ENCODE measurements at places on chromosomes 1 and 21. TPM values are rescaled to one million over a fixed set of nuclear protein-coding genes. Genes with fewer than 3 reads are reported as not detected.

DNA sequence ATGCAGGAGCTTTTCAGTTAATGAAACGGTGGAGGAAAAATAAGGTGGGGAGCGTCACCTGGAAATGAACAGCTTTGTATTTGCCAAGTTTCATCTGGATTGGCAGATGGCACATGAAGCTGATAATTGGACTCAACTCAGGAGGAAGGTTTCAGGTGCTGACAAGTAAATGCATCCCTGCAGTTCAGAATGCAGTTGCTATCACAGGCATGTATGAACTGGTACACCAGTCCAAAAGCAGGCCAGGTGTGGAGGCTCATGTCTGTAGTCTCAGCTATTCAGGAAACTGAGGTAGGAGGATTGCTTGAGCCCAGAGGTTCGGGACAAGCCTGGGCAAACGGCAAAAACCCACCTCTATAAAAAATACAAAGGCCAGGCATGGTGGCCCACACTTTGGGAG lies 15.5 kb downstream of the DEGS1 start:
- no peak overlapping the region for H3K27ac ChIP-seq
- no peak for DNase-seq
- H3K27me3 ChIP-seq: no peaks in the 10 kb centered on the region
- H3K4me1 ChIP-seq: no peaks in the 10 kb centered on the region
- H3K4me3 ChIP-seq: no peak overlapping the region

GRCh38 chr1:165354739-165355138 lies 1.8 kb downstream of the LMX1A start:
- H3K36me3 ChIP-seq: no peaks in the 10 kb centered on the region
- no peak overlapping the region for H3K27ac ChIP-seq
- no peaks in the 10 kb centered on the region for H3K27me3 ChIP-seq
- DNase-seq: no peak

GRCh38 chr1:162136760-162137159 lies 67.3 kb downstream of the NOS1AP start:
- no peak for DNase-seq
- H3K27me3 ChIP-seq: no peaks in the 10 kb centered on the region
- no peak overlapping the region for H3K27ac ChIP-seq
- no peaks in the 10 kb centered on the region for H3K36me3 ChIP-seq

DNA sequence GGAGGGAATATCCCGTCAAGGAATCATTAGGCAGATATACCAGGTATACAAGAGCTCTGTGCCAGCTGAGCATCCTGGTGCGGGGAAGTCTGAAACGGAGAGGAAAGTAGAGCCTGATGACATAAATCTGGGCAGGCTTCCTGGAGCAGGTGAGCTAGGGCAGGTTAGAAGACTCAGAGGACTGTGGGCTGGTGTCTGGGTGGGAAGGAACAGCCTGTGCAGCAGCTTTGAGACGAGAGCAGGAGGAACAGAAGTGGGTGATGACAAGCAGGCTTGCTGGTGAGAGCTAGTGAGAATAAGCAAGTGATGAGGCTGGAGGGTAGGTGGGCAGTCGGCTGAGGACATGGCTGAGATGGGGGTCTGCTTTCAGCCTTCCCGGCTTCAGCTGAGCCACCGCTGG lies 6.7 kb downstream of the CELSR2 start:
- no peak for DNase-seq
- no peak overlapping the region for H3K4me3 ChIP-seq
- H3K4me1 ChIP-seq: no peaks in the 10 kb centered on the region
- H3K36me3 ChIP-seq: no peaks in the 10 kb centered on the region
- no peaks in the 10 kb centered on the region for H3K27me3 ChIP-seq
- H3K27ac ChIP-seq: no peak overlapping the region

GRCh38 chr1:174032671-174033222 lies 10.6 kb upstream of the RC3H1 start:
- no peak overlapping the region for H3K27ac ChIP-seq
- no peaks in the 10 kb centered on the region for H3K4me1 ChIP-seq
- no peaks in the 10 kb centered on the region for H3K27me3 ChIP-seq
- H3K36me3 ChIP-seq: no peaks in the 10 kb centered on the region

DNA sequence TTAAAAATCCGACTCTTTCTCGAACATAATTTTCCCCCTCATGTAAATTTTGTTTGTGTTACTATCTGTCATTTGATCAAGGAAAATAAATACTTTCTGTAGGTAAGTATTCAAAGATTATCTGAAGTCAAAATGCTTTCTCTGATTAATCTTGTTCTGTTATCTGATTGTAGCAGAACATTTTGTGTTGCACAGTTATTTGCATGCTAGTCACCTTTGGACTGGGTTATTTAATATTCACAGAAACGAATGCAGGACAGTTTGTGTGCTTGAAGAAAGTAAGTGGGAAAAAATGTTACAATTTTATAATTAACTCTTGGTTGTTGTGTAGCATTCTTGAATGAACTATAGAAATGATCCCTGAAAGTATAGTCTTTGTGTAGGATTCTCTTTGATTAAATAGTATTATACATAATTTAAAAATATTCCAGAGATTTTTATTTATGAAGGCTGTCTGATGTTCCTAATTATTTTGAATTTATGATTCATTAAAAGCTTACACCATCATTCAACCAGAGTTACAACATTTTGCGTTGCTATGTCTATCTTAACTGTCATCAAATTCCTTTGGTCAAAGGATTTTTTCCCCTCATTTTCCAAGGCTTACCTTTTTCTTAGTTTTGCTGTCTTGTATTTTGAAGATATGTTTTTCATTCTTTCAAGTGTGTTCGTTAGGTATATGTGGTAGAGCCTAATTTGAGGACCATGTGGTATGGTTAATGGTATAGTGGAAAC lies 176.6 kb downstream of the GIPC2 start:
- DNase-seq: no peak
- no peak overlapping the region for H3K4me3 ChIP-seq
- H3K36me3 ChIP-seq: no peaks in the 10 kb centered on the region
- H3K27me3 ChIP-seq: no peaks in the 10 kb centered on the region

DNA sequence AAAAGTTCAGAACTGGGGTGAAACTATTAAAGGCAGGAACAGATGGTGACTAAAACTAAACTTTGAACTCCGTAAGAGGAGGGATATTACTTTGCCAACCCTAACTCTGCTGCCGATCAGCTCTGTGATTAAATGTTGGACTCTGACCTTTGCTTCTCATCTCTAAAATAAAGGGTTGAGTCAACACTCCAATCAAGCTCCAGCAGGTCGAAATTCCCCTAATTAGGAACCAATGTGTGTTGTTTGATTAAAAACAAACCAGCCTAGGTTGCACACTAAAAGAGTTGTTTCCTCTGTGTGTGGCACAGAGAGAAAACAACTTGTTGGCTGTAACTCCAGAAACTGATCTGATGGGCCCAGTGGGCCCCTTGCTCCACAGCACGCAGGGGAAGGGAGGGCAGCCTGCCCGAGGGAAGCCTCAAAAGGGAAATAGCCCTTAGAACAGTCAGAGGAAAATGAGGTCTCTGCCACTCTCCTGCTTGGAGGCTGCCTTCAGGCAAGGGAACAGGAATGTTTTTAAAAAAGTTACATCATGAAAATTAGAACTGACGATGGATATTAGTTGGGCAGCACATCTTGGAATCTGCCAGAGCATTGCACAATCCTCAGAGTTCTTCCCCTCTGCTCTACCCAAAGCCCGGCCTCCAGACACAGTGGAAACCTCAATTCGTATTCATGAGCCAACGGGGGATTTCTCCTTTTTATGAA lies 69.3 kb downstream of the KCTD3 start:
- no peak overlapping the region for H3K4me3 ChIP-seq
- H3K27me3 ChIP-seq: no peaks in the 10 kb centered on the region
- peak overlapping the region; percentile 24 for H3K27ac ChIP-seq

- no peaks in the 10 kb centered on the region for H3K27me3 ChIP-seq
- DNase-seq: no peak
- H3K27ac ChIP-seq: no peak overlapping the region
- no peak overlapping the region for H3K4me3 ChIP-seq
Observed at GRCh38 chr21:42105476-42106315, 34.6 kb downstream of the UMODL1 start.

The LRRC53 gene
- not detected for total RNA-seq

DNA sequence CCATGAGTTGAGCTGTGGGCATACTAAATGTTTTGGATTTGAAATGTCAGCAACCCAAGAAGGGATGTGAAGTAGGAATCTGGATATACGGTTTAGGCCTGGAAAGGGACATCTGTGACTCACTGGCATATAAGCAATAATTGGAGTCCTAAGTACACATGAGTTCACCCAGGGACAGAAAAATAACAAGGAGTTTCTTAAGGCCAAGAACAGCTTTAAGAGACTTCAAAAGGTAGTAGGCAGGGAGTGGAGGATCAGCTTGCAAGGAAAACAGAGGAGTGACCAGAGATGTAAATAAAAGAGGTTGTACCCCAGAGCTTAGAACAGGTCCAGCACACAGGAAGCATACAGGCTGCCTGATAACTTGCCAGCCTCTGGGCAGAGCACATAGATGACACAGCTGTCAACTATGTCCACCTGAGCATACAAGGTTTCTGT lies 28.1 kb downstream of the TMEM50B start:
- no peaks in the 10 kb centered on the region for H3K36me3 ChIP-seq
- H3K4me1 ChIP-seq: no peaks in the 10 kb centered on the region
- H3K4me3 ChIP-seq: no peak overlapping the region
- no peak overlapping the region for H3K27ac ChIP-seq
- DNase-seq: no peak
- H3K27me3 ChIP-seq: no peaks in the 10 kb centered on the region

The ASB17 gene
- total RNA-seq: not detected

GRCh38 chr1:8266436-8267165 lies 51.3 kb upstream of the SLC45A1 start:
- no peak for DNase-seq
- H3K4me3 ChIP-seq: no peak overlapping the region
- no peaks in the 10 kb centered on the region for H3K36me3 ChIP-seq
- no peaks in the 10 kb centered on the region for H3K4me1 ChIP-seq

GRCh38 chr1:32197074-32197473 lies 3.3 kb upstream of the CCDC28B start:
- peaks cover 12% of the 10 kb centered on the region for H3K4me1 ChIP-seq
- no peak for DNase-seq
- H3K36me3 ChIP-seq: no peaks in the 10 kb centered on the region
- H3K27ac ChIP-seq: no peak overlapping the region

GRCh38 chr1:40710581-40711315 lies 19.2 kb downstream of the NFYC start:
- H3K4me1 ChIP-seq: peaks cover 9% of the 10 kb centered on the region
- H3K36me3 ChIP-seq: no peaks in the 10 kb centered on the region
- no peak for DNase-seq
- H3K27me3 ChIP-seq: no peaks in the 10 kb centered on the region
- H3K4me3 ChIP-seq: no peak overlapping the region

The CFHR1 gene
- 0.87 TPM for total RNA-seq
